Kasumi-1 (cell line): ENCODE measurements at places on chromosomes 2 and 18.

DNA sequence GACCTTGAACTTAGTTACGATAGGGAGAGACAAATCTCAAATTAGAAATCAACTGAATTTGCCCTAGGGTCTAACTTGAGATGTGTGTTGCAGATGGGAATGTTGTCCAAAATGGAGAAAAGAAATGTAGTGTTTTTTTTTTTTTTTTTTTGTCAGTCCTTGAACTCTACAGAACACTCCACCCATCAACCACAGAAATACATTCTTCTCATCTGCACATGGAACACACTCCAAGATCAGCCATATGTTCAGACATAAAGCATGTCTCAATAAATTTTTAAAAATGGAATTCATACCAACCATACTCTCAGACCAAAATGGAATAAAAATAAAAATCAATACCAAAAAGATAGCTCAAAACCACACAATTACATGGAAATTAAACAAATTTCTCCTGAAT is 526.5 kb downstream of the FBXO15 start:
- DNase-seq = no peak

- DNase-seq = no peak
Observed at GRCh38 chr2:1420746-1421480, 7.7 kb downstream of the TPO start.

- DNase-seq = no peak
Observed at GRCh38 chr2:178241844-178242551, 47.7 kb downstream of the OSBPL6 start.

- no peak for DNase-seq
Observed at GRCh38 chr2:42809131-42809818, 16.9 kb upstream of the HAAO start.

DNA sequence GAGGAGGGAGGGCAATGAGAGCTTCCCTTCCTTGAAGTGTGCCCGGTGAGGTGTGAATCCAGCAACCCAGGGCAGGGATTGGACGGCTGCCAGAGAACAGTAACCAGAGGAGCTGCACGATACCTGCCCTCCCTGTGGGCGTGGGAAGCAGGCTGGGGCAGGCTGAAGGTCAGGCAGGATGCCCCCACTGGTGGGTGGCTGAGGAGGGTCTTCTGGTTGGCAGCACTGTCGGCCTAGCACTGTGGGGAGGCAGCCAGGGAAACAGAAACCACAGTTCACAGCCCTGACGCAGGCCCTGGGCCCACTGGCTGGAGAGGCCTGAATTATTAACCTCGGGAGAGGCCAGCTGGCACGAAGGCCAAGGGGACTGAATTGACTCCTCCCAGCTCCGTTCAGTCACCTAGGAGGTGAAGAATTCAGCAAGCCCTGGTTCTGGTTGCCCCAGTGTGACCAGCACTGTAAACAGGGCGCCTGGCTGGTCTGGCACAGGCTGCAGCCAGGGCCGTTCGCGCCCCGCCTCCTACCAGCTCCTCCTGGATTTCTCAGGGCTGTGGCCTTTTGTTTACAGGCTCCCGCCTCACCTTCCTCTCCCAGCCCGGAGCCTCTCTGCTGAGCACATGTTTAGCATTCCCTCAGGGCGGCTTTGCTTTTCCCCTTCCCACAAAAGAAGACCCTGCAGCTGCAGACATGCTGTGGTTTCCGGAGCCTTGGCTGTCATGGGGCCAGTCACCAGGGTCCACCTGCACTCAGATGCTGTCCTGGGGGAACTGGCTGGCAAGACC is 97.8 kb downstream of the B3GNT2 start:
- DNase-seq = no peak

GRCh38 chr2:8848328-8849100 is 11.1 kb upstream of the KIDINS220 start:
- no peak for DNase-seq

DNA sequence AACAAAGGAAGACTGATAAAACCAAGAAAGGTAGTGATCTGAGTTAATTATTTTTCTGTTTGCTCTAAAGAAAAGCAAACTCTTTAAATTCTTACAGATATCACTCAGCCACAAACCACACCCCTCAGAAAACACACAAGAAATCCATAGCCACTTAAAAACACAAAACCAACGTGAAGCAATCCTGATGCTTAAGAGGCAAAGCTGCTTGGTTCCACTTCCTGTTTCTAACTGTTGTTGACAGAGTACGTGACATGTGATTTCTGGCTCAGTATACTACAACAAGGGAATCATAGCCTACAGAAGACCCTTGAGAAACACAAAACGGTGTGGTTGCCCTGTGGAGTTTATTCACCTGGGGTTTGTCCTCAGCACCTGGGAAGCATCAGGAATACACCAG is 240.9 kb upstream of the APCDD1 start:
- DNase-seq = peak; percentile 89

GRCh38 chr2:201070948-201071478 is 458 bp downstream of the HYCC2 start:
- peak; percentile 45 for DNase-seq

- DNase-seq = no peak
Observed at GRCh38 chr2:72040629-72041571, 106.8 kb downstream of the CYP26B1 start.

- DNase-seq = no peak
Observed at GRCh38 chr2:218996937-218997336, 3.7 kb upstream of the CRYBA2 start.

DNA sequence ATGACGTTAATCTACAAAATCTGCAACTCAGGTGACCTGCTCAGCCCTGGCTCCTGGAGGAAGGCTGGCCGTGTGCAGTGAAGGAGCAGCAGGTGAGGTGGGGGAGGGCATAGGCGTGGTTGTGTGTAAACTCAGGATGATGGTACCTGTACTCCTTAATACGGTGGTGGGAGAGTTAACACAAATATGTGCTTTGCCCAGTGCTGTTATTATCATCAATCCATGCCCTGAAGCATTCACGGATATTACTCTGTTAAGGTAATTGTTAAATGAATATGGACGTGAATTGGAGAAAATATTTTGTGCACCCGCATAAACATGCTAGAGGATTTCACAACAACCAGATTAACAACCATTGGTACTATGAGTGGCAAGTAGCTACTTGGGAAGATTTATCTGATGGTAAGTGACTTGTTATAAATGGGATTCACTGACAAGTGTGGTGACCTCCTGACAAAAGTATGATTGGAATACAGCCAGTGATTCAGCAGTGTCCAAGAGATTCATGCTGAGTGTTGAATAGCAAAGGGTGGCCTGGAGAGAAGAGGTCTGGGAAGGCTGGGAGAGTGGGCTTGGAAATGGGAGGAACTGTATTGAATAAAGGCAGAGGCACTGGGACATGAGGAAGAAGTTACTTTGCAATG is 194.1 kb downstream of the TPGS2 start:
- DNase-seq = no peak
